ENCODE measurements at places on chromosomes 13 and 19.

DNA sequence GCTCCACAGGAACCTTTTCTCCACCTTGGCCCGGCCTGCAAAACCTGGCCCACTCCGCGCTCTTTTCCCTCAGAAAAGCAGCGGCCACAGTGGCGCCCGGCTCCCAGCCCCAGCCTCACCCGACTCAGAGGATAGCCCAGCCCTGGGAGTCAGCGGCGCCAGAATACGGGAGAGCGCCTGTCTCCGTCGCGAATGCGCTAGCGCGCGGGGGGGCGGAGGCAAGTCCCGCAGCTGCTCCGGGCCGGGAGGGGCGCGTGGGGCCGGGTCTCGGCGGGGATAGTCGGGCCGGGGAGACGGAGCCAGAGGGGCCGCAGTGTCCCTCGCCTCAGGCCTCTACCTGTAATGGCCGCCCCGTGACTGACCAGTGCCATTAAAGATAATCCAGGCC lies at the start of gene ZFP30:
Gene ZFP30, minus strand, starts transcription at position 165 of the 388 bp plus-strand sequence. CDS start 7,643 bp downstream, outside the sequence.
- DNase-seq = peak; percentile 51

DNA sequence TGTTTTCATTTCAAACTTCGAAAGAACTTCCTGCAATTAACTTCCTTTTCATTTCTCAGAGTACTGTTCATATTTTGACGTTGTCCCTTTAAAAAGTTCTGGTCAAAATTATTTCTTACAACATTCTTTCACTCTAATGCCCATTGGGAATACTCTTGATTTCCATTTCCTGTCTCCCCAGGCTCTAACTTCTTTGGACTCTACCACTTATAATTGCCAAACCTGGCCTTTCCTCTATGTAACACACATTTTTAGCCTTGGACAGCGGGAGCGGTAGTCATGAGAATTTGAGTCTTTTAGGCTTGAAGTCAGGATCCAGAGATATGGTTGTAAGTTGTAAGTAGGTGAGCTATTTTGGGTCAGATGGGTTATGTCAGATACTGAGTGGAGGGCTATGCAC lies 163.5 kb upstream of the SPRY2 start:
- no peak for DNase-seq

DNA sequence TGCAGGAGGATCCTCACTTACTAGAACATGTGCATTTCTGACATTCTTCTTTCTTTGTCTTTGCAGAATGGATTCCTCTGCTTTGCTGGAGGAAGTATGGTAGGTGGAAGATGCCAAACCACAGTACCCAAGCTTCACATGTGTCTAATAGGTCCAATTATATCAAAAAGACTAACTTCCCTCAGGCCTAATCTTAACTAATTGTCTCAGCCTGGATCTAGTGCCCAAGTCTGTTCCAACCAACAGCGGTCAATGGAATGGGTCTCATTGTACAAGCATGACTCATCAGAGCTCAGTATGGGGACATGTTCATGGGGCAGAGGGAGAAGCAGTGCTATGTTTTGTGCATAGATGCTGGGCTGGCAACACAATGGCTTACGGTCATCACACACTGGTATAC lies 81.6 kb upstream of the CSNK1A1L start:
- DNase-seq = no peak

DNA sequence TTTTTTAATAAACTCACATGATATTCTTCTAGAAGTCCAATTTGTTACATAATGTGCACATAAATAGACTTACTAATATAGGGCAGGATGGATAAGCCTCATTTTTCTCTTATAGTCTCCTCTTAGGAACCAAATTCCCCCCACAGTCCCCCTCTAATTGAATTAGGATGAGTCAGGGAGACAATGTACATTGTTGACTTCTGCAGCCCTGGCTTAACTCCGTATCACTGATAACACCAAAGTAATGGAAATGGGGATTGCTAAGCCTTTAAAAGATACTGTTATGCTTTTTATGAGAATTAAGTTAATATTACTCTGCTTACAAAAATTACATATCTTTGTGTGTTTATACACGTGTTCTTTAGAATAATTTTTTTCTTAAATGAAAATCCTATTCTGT lies 5.1 kb upstream of the PCDH9 start:
- DNase-seq = no peak

GRCh38 chr19:33558856-33559255 lies 37.3 kb upstream of the PEPD start:
- no peak for DNase-seq

GRCh38 chr19:34734537-34735103 lies 577 bp downstream of the ZNF181 start:
- DNase-seq = no peak

DNA sequence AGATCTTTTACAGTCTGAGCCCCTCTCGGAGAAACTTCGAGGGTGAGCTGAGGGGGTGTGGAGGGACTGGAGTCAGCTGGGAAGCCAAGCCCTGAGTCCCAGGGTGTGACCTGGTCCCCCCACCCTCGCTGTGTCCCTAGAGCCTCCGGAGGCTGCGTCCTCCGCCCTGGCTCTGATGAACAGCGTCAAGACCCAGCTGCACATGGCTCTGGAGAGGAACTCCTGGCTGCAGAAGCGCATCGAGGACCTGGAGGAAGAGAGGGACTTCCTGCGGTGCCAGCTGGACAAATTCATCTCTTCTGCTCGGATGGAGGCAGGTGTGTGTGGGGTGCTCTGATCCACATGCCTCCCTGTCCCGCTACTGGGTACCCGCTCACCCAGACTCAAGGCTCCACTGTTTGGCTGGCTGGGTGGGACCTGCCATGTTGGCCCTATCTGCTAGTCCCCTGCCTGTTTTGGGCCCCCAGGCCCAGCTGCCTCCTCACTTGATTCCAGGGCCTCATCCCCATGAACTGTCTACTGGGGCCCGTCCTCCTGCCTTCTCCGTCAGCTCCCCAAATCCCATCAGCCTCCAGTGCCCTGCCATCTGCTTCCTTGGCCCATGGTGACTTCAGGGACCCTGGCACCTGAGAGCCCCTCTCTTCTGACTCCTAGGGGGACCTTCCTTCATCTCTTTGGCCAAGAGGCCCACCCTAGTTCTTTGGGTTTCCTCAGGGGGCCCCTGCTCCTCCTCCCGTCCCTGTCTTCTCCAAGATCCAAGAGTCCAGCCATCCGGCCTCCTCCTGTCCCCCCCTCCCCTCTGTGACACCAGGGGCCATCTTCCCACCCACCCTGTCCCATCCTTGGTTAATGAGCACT lies 1.5 kb downstream of the CCDC106 start:
- DNase-seq = no peak

DNA sequence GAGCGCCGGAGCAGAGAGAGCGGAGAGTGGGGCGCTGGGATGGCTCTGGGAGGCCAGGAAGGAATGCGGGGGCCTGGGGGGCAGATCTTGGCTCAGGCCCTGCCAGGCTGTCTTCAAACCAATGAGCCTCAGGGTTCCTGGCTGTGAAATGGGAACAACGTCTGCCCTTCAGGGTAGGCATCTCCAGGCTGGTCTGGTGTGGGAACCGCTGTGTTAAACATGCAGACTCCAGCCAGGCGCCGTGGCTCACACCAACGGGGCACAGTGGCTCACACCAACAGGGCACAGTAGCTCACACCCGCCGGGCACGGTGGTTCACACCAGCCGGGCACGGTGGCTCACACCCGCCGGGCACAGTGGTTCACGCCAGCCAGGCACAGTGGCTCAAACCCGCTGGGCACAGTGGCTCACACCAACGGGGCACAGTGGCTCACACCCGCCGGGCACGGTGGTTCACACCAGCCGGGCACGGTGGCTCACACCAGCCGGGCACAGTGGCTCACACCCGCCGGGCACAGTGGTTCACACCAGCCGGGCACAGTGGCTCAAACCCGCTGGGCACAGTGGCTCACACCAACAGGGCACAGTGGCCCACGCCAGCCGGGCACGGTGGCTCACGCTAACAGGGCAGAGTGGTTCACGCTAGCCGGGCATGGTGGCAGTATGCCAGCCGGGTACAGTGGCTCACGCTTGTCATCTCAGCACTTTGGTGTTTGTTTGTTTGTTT lies 40.1 kb downstream of the EFNA2 start:
- DNase-seq = no peak

DNA sequence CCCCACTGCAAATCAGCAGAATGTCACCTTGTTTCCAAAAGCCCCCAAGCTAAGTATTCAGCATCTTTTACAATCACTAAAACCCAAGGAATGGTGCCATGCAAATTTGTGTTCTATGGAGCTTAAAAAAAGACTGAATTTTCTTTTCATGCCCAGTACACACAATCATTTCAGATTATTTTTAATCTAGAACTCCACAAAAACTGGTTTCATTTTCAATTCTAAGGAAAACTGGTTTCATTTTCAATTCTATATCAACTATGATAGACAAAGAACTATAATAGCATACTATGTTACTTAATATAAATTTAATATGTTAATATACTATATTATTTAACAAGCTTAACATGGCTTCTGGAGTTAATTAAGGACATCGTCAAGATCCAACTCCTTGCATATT lies 88.4 kb upstream of the DOCK9 start:
- DNase-seq = no peak

DNA sequence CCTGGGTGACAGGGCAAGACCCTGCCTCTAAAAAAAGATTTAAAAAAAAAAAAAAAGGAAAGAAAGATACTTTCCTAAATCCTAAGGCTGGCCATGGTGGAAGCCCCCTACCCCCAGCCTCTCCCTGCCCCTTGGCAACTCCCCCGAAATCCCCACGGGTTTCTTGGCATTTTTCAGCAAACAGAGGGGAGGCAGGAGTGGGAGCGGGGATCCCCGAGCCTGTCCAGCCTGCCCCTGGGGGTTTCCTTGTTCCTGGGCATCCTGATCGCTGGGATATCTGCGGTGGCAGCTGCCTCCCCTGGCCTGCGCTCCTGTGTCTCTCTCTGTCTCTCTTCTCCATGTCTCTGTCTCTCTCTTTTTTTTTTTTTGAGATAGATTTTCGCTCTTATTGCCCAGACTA lies 3.4 kb upstream of the EBI3 start:
- DNase-seq = no peak

- DNase-seq = no peak
These were observed 208.9 kb downstream of the DCT start for GRCh38 chr13:94270556-94270955.

Data from activated CD4-positive, CD25-positive, alpha-beta regulatory T cell (primary cell).